ENCODE measurements at places on chromosomes 6 and 20.

DNA sequence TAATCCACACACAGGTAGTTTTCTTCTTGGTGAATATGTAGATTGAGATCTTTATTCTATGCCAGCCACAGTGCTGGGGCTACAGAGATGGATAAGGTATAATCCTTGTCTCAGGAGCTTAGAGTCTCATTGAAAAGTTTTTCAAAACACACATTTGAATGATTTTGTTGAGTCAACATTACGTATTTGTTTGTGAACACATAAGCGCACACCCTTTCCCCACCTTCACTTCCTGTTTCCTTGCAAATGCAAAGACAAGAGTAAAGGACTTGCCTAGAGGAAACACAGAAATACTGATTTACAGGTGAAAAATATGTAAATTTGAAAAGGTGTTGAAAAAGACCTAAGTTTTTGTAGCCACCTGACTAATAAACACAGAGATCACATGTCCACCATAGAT, 27.8 kb downstream of the VAPB start:
- no peak for DNase-seq

DNA sequence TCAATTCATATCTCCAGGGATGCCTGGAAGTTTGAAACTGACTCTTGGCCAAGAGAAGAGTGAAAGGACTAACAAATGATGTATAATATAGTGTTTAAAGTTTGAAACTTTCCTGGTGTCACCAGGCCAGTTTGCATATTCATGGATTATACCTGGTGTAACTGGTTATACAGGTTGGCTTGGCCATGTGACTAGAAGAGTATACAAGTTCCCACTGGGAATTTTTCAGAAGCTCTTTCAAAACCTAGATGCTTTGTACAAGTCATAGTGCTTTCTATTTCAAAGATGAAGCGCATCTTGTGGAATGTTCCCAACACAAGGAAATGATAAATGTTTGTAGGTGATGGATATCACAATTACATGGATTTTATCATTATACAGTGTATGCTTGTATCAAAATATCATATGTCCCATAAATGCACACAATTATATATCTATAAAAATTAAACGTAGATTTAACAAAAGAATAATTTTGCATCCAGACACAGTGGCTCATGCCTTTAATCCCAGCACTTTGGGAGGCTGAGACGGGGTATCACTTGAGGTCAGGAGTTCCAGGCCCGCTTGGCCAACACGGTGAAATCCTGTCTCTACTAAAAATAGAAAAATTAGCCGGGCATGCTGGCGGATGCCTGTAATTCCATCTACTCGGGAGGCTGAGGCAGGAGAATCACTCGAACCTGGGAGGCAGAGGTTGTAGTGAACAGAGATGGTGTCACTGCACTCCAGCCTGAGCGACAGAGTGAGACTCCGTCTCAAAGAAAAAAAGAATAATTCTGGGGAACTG, 1420.2 kb downstream of the GRIK2 start:
- DNase-seq, result no peak

GRCh38 chr6:45736134-45736533, 279.5 kb downstream of the CLIC5 start:
- no peak for DNase-seq

DNA sequence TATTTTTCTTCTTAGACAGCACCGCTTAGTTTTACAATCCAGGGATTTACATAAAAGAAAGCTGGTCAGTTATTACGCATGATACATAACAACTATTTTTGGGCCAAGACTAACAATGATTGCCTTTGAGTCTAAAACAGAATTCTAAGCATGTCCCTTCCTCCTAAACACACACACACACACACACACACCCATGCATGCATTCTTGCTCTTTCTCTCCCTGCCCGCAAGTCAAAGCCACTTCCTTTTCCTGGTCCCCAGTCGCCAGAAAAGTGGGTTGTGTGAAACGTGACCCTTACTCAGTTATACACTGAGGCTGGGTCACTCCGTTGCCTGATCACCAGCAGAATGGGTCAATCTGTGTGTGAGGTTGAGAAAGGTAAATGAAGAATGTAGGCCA, 31.4 kb downstream of the FYN start:
- peak; percentile 15 for DNase-seq

DNA sequence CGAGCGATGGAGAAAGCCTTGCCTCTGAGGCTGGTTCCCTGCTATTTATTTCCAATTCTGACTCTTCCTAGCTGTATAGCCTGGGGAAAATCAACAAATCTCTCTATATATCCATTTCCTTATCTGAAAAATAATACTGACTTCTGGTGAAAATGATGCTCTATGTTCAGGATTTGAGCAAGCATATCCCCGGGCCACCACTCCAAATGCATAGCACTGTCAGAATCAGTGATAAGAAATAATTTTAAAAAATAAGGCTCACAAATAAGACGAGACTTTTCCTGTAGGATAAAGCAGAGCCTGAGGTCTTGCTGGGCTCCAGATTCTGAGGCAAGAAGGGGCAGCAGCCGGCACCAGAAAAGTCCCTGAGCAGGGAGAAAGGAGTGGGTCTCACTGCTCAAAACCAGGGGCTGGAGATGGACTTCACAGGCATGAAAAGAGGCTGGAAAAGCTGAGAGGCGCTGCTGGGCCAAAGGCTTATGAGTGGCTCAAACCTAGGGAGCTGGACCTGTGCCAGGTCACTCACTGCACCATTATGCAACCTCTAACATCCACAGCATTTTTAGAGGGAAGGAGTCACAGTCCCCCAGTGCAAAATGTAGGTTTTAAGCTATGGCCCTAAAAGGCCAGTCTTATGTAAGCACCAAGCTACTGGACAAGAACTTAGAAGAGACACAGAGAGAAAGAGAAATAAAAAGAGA, 48.1 kb upstream of the SLC17A4 start:
- DNase-seq, result no peak

DNA sequence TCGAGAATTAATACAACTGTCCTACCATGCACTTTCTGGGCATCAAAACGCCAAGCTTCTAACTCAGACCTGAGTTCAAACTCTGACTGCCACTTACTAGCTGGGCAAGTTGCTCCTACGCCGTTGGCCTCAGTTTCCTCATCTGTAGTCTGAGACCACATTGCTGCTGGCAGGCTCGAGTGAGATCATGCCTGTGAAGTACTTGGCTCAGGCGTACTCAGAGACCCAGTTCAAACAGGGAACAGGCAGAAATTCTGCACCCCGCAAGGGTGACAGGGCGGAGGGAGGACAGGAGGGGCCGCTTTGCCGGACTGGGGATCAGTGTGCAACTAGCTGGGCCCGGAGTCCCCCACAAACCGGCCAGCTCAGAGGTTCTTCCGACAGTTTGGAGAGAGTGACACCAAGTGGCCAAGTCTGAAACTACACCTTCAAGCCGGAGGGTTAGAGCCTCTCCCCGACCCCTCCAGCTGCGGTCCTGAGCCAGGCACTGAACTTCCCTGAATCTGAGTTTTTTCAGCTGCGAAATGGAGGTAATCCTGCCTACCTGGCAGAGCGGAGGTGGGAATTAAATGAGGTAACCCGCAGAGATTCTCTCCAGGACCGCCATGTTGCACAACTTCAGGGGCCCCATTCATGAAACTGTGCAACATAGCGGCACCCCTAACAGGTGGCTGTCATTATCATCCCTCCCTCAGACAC, 46.0 kb upstream of the PTPN1 start:
- peak; percentile 63 for DNase-seq

DNA sequence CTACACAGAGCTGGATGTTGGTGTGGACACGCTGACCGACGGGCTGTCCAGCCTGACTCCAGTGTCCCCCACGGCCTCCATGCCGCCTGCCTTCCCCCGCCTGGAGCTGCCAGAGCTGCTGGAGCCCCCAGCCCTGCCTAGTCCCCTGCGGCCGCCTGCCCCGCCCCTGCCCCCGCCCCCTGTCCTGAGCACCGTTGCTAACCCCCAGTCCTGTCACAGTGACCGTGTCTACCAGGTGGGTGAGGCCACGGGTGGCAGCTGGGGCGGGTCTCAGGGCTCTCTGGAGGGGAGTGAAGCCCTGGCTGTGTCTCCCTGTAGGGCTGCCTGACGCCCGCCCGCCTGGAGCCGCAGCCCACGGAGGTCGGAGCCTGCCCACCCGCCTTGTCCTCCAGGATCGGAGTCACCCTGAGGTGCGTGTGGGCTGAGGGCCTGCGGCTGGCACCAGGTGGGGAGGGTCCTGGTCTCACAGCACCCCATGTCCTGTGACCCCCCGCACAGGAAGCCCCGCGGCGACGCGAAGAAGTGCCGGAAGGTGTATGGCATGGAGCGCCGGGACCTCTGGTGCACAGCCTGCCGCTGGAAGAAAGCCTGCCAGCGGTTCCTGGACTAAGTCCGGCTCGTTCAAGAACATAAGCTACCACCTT, 2.9 kb downstream of the SLC2A4RG start:
- DNase-seq, result no peak

- no peak for DNase-seq
Measured at GRCh38 chr6:95127261-95127660, 450.1 kb upstream of the MANEA start.

GRCh38 chr6:45610374-45610773, 232.6 kb upstream of the SUPT3H start:
- DNase-seq, result no peak

GRCh38 chr6:55886185-55886836, 10.9 kb upstream of the BMP5 start:
- no peak for DNase-seq

DNA sequence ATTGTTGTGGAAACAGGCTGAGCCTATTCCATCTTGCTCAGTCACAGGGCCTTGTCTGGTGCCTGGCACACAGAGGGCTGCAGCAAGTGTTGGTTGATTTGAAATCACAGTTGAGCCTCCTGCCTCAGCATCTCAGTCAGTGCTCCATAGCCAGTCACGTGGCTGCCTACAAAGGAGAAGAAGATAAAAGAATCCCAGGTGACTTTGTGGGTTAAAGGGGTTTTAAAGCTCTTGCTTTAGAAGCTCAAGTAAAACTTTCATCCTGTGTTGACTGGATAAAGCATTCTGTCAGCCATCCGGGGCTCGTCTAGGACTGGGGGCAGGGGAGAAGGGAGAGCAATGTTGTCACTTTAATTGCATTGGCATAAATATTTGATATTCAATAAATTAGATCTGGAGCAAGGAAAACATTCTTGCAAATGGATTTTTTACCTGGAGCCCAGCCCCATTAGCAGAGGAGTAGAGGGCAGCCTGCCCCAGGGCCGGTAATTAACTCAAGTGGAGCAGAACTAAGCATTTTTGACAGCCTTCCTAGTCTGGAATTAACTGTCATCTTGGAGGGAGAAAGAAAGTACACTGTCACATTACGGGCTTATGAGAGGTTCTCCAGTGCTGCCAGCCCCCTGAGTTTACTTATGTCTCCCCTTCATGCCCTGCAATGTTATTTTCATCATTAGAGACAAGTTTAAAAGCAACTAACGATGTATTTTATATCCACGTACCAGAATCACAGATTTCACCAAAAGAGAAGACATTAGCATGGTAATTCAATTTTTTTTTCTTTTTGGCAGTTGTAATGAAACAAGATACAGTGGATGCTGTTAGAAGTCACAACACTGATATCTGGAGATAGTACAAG, 71.7 kb upstream of the GTSF1L start:
- no peak for DNase-seq

DNA sequence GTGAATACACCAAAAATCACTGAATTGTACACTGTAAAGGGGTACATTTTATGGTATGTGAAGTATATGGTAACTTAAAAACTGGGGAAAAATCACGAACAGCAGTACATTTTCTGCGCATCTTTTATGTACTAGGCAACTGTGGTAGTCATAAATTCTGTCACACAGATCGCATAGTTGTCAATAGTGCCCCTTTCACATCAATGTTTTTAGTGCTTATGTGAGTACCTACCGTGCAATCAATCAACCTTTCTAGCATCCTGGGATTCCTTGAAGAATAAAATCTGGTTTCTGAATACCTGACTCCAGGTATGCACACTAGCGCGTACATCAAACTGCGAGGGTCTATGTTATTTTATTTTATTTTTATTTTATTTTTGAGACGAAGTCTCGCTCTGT, 637 bp upstream of the RPF2 start:
- no peak for DNase-seq

- no peak for DNase-seq
Measured at GRCh38 chr20:1373614-1374013, 19.2 kb downstream of the FKBP1A start.

GRCh38 chr6:130432838-130433237, 67.0 kb downstream of the TMEM200A start:
- no peak for DNase-seq

DNA sequence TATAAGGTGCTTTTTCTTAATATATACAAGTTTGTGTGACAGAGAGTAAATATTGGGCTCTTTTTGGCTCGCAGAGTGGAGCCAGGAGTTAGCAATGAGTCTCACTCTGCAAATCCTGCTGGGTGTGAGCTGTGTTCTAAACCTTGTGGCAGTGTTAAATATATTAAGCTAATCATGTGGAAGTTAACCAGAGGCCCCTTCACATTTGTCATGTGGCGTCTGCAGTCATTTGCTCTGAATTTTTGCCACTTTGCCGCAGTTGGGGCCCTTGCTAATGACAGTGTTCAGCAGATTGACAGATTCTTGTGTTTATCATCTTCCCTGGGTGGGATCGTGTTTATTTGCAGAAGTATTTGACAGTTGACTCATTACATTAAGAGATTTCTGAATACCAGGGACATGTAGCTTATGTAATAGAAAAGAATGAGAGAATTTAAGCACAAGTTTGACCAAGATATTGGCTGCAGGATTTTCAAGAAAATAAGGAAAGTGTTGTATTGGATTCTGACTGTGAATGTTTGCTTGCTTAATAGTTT, 37.9 kb downstream of the SPATA2 start:
- DNase-seq, result no peak

- peak; percentile 92 for DNase-seq
Measured at GRCh38 chr6:27019651-27020552, 227.6 kb upstream of the PRSS16 start.

GRCh38 chr20:50745634-50746137, 14.3 kb downstream of the PARD6B start:
- DNase-seq, result no peak

- no peak for DNase-seq
Measured at GRCh38 chr20:46509523-46509922, 3.8 kb downstream of the ZNF334 start.

DNA sequence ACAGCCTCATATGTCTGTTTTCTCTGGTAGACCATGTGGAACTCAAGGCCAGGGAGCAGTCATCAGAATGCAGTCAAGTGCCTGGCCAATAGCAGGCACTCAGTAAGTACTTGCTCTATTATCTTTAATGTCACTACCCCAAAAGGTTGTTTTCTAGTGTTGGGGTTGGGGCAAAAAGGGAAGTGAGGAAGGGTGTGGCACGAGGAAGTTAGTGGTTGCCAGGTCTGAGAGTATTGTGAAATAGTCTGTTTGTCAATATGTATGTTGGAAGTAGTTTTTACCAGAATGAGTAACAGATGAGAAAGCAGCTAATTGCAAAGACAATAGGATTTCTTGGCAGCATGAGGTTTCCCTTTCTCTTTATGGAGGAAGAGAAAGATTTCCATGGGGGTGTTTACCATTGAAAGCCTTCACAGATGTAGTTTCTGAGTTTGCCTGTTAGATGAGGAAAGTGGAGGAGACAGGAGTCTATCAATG, 59.5 kb upstream of the ARMH2 start:
- no peak for DNase-seq

All from AG08396 (cell line).